Tibial artery (tissue), 4 donors: ENCODE measurements at places on chromosomes 1 and 21.

GRCh38 chr1:204975568-204976235 is 67.3 kb upstream of the CNTN2 start:
- no peak for DNase-seq

GRCh38 chr1:35980090-35980489 is 49.2 kb downstream of the AGO3 start:
- DNase-seq = no peak

GRCh38 chr1:6365047-6365446 is 28.5 kb downstream of the ACOT7 start:
- DNase-seq = no peak

- DNase-seq = no peak
Observed at GRCh38 chr1:228648647-228649383, 86.5 kb upstream of the RHOU start.

DNA sequence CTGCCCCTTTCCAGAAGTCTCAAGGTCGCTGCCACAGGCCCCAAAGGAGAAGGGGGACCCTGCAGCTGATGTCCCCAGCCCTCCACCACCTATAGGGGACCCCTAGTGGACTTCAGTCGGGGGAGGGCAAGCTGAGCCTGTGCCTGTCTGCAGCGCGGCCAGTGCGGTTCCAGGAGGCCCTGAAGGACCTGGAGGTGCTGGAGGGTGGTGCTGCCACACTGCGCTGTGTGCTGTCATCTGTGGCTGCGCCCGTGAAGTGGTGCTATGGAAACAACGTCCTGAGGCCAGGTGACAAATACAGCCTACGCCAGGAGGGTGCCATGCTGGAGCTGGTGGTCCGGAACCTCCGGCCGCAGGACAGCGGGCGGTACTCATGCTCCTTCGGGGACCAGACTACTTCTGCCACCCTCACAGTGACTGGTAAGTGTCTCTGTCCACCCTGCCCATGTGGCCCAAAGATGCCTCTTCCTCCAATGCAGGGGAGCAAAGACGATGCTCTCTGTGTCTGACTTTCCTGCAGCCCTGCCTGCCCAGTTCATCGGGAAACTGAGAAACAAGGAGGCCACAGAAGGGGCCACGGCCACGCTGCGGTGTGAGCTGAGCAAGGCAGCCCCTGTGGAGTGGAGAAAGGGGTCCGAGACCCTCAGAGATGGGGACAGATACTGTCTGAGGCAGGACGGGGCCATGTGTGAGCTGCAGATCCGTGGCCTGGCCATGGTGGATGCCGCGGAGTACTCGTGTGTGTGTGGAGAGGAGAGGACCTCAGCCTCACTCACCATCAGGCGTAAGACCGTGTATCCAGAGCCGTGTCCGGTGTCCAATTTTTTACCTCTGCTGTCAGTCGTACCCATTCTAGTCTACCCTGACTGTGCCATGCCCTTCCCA is 79.9 kb downstream of the OBSCN start:
- DNase-seq = peak; percentile 46

- no peak for DNase-seq
Observed at GRCh38 chr1:160414881-160415280, 14.5 kb downstream of the VANGL2 start.

GRCh38 chr1:203116091-203116820 is 11.3 kb upstream of the ADORA1 start:
- DNase-seq = no peak

GRCh38 chr1:20724364-20725188 is 6.8 kb upstream of the KIF17 start:
- no peak for DNase-seq

- no peak for DNase-seq
Observed at GRCh38 chr1:4207842-4208692, 308.0 kb upstream of the C1orf174 start.

GRCh38 chr21:44999972-45000636 is 60.3 kb downstream of the SLX9 start:
- peak; percentile 16 for DNase-seq

DNA sequence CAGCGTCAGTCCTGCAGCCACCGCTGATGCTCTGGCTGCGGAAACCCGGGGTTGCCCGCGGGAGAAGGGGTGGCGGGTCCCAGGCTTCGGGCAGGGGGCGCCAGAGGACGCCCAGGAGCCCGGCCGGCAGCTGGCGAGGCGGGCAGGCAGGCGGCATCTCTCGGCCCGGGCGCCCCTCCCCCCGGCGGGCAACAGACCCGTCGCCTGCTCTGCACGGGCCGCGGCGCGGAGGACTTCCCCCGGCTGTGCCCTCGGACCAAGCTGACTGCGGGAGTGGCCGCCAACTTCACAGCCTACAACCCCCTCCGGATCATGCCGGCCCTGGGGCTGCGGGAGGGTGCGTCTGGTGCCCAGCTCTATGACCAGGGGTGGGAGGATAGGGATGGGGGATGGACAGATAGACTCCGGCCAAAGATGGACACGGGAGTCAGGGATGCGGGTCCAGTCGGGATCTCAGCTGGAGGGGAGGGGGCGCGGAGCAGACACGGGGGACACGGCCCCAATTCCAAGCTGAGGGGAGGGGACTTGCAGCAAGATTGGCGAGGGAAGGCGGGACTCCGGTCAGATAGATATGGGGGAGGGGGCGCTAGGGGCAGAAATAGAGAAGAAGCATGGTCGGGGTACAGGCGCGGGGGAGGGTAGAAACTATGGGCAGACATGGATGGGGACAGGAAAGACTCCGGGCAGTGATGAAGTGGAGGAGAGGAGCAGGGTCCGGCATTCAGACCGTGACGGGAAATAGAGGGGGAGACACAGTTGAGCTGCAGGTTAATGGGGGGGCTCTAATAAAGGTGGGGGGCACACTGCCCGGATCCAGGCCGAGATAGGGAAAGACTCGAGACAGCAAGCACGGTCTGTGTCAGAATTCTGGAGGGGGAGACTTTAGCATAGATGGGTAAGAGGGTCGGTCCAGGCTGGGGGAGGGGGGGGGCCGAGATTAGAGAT is 1.1 kb downstream of the ADGRB2 start:
- DNase-seq = peak; percentile 31

DNA sequence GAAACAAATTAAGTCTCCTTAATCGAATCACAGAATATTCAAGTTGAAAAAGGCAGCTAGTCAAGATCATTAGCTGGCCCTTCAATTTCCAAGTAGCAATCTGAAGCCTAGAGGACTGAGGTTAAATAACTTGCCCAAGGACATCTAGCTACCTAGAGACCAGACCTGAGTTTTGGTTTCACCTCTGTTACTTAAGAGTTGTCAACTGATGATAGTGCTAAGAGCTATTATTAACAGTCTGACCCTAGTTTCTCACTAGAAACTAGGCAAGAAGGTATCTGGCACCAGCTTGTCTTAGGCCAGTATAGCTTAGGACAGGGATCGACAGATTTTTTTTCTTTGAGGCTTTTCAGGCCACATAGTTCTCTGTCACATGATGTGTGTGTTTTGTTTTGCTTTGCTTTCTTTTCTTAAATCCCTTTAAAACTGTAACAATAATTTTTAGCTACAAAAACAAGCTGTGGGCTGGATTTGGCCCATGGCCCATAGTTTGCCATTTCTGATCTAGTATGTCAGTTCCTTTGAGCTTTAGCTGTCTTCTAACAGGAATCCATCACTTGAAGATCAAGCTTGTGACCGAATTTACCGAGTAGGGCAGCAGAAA is 23.2 kb downstream of the TRIM45 start:
- no peak for DNase-seq

- no peak for DNase-seq
Observed at GRCh38 chr1:99680270-99680669, 34.4 kb downstream of the PALMD start.

- DNase-seq = no peak
Observed at GRCh38 chr1:154813300-154813816, 56.7 kb downstream of the KCNN3 start.

- no peak for DNase-seq
Observed at GRCh38 chr1:201349092-201349491, 28.4 kb downstream of the TNNT2 start.

DNA sequence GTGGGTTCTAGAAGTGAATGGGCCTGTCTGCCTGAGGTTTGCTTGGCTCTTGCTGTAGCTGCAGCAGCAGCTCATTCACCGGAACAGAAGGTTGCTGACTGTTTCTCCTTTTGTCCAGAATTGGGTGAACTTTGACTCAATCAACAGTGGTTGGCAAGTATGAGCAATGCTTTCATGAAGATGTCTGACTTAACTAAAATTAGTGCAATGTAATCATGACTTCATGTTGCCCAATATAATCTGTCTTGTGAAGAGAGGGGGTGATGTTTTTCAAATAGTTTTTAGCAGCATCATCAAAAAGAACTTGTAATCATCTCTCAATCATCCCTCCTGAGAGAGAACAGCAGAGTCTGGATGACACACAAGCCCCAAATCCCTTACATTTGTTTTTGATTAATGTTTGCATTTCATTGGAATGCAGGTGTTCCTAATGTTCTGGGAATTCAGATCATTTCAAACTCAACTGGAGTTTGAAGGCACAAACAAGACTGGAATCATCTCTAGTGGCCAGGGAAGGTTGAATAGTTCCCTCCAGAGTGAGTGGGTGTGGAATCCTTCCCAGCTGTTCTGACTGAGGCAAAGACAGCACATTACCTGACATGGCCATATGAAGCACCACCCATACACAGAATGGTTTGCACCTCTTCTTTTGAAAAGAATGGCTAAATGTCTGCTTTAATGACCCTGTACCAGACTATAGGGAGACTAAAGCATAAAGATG is 82.9 kb downstream of the HLX start:
- DNase-seq = no peak

DNA sequence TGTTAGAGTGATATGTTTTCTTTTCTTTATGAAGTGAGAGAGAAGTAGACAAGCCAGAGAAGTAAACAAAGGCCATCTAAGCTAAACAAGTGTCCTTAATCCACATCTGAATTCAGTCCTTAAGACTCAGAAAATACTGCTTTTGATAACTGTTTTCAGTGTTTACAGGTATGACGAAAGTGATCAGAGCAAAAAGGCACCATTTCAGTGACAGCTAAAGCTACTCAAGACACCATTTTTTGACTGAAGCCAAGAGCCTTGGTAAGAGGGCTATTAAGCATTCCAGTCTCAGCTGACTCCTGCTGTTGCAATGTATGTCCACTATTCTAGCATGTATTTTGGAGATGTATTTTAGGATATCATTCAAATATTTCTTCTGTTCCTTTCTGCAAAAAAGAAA is 4.1 kb downstream of the KMO start:
- DNase-seq = no peak

DNA sequence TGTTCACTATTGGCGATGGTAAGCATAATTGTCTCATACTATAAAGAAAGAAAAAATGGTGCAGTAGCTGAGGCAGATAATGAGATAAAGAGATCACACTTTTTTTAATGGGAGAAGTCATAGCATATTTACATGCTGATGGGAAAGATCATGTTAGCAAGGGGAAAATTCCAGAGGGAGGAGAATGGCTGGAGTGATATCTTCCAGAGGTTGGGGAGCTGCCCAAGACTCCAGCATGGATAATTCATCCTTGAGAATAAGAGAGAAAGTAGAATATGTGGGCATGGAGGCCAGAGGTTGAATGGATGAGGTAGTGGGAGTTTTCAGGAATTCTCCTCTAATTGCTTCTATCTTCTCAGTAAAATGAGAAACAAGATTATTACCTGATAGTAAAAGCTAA is 45.8 kb upstream of the RGS1 start:
- no peak for DNase-seq

DNA sequence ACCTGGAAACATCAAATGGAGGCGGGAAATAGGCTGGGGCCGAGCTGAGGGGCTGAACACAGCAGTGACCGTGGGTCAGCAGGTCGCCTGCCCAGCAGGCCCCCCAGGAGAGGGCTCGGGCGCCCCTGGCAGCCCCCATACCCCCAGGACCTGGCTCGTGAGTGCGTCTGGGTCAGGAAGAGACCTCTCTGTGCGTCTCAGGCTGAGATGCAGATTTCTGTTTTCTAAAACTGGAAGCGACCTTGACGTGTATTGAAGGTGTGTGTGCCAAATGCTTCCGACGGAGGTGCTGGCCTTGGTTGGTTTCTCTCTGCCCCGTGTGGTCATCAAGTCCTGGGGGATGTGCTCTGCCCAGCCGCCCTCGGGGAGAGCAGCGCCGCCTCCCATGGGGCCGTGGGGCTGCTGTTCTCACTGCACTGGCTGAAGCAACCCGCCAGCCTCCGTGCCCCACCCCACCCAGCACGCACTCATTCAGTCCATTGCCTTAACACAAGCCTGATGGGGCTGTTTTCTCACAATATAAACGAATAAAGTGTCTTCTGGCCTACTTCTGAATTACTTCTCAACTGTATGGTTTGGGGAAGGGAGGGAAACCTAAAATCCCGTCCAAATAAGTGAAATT is 7.4 kb downstream of the PEX10 start:
- no peak for DNase-seq

- DNase-seq = no peak
Observed at GRCh38 chr1:238409191-238409850, 518.6 kb upstream of the ZP4 start.

DNA sequence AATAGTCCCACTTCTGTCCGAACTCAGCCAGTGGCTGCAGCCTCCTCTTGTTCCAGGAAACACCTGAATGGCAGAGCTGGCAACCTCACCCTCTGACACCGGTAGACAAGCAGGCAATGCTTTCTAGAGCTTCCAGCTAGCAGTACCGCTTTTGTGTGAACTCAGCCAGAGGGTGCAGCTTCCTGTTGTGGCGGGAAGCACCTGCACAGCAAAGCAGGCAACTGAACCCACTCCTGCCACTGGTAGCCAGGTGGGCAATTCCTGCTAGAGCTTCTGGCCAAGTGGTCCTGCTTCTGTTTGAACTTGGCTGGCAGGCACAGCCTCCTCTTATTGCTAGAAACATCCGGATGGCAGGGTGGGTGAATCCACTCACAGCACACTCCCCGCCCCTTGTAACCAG is 40.1 kb upstream of the TMPRSS15 start:
- no peak for DNase-seq

- no peak for DNase-seq
Observed at GRCh38 chr1:50603274-50604271, 180.3 kb upstream of the DMRTA2 start.

DNA sequence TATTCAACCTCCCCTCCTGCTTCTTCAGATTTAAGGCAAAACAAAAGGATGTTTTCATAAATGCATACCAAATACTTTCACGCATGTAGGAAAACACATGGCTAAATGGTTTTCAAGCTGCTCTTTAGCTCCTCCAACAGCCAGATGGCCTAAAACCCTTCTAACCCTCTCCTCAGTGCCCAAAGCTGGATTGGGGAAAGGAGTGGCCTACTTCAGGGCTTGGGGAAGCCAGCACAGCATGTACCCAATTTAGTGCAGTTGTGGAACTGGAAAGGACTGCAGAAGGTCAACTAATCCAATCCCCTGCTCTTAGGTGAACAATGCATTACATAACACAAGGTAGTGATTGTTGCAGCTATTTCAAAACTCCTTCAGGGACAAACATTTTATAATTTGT is 9.3 kb downstream of the F5 start:
- no peak for DNase-seq

GRCh38 chr1:87330885-87331364 is 2.2 kb downstream of the LMO4 start:
- DNase-seq = no peak

GRCh38 chr1:51421964-51422363 is 91.6 kb upstream of the TTC39A start:
- no peak for DNase-seq

GRCh38 chr1:200302192-200302920 is 107.5 kb downstream of the ZNF281 start:
- no peak for DNase-seq

GRCh38 chr1:229258031-229258756 is 12.7 kb upstream of the RAB4A start:
- DNase-seq = peak; percentile 49
